ENCODE measurements at places on chromosomes 16 and 17. TPM values are rescaled to one million over a fixed set of nuclear protein-coding genes. Genes with fewer than 3 reads are reported as not detected.

Gene CCL5
- total RNA-seq, result 0.26 TPM

Gene RHBDL1
- total RNA-seq, result 14.0 TPM

Gene TEKT5
- total RNA-seq, result 0.53 TPM

Gene CARD14
- total RNA-seq, result 8.7 TPM

Gene GFAP
- not detected for total RNA-seq

Gene TBX4
- total RNA-seq, result not detected

Data from bronchial epithelial cell (primary cell).